ENCODE measurements at places on chromosomes 12 and 14.

DNA sequence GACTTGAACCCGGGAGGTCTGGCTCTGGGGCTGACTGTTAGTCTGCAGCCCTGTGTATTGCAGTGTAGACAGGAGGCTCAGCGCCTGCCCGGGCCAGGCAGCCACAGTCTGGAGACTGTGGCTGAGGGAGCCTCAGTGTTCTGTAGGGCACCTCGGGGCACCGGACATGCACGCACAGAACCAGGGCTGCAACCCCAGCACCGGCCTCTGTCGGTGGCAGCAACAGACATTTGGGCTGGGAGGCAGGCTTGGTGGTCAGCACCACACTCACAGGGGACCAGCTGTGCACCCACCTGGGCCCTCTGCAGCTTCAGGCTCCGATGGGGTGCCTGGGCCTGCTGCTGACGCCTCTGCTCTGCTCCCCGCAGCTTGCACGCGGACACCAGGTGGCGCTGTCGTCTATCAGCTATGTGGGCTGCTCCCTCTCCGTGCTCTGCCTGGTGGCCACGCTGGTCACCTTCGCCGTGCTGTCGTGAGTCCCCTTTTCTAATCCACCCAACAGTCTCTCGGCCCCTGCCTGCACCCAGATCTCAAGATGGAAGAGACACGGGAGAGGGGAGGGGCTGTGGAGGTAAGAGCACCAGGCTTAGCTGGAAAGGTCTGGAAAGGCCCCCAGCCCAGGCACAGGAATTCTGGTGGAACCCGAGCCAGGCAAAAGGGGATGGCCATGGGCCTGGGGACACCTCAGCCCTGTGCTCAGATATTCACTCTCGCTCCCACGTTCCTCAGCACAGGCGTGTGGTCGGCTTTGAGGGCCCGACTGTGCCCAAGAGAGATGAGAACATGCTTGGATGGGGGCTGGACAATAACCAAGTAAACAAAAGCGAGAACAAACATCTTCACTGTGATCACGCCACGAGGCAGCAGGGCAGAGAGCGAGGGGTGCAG lies 151.0 kb downstream of the ADGRD1 start:
- H3K4me3 ChIP-seq = no peak overlapping the region
- no peak overlapping the region for H3K27ac ChIP-seq
- no peaks in the 10 kb centered on the region for H3K36me3 ChIP-seq
- peaks cover 25% of the 10 kb centered on the region for H3K4me1 ChIP-seq
- peaks cover 9% of the 10 kb centered on the region for H3K27me3 ChIP-seq

- H3K4me1 ChIP-seq = peaks cover 55% of the 10 kb centered on the region
- H3K36me3 ChIP-seq = peaks cover 32% of the 10 kb centered on the region
- peak overlapping the region; percentile 89 for H3K4me3 ChIP-seq
- H3K27me3 ChIP-seq = no peaks in the 10 kb centered on the region
Measured at GRCh38 chr12:45732250-45732649, 2.7 kb downstream of the ARID2 start.

DNA sequence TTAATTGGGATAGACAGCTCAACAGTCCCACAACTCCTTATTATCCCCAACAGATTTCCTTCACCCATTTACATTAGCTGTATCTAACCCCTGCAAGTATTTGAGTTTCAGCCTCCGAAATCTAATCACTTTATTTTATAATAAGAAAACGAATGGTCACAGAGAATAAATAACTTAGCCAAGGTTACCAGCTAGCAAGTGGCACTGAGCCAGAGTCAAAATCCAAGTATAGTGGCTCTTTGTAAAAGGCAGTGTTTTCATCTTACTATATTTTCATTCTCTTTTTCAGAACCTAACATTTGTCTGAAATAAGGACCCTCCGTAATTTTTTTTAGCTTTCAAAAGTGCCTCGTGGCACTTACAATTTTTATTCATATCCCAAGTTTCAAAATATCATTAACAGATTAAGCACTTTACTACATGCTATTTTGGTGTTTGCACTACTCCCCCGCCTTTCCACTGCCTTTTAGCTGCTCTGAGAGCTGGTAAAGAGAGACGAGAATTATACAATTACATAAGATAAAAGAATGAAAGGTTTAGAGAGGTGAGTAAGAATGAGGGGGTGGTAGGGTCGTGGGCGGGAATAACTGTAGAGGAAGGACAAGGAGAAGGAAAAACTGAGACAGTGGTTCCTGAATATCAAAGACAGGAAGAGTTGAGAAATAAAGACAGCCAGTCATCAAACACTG lies 3.7 kb upstream of the USP15 start:
- H3K4me1 ChIP-seq = peaks cover 43% of the 10 kb centered on the region
- peak overlapping the region; percentile 60 for H3K4me3 ChIP-seq
- no peaks in the 10 kb centered on the region for H3K27me3 ChIP-seq
- H3K36me3 ChIP-seq = peaks cover 10% of the 10 kb centered on the region

DNA sequence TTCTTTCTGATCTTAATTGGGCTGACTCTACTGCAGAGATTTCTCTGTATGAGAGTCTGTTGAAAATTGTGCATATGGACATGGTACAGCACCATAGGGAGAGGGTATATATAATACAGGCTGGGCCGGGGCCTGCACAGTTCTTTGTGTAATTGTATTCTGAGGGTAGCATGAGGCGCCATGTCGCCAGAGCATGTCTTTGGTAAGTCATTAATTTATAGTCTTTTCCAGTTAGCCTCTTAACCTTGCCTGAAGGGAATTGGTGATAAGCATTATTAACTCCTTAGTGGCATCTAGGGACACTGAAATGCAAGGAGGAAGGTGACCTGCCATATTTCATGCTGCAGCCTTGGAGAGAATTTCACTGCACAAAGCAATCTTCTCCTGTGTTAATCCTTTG lies 569.9 kb downstream of the TMTC2 start:
- no peak overlapping the region for H3K27ac ChIP-seq
- H3K36me3 ChIP-seq = no peaks in the 10 kb centered on the region
- H3K4me1 ChIP-seq = no peaks in the 10 kb centered on the region
- H3K27me3 ChIP-seq = no peaks in the 10 kb centered on the region
- no peak for DNase-seq
- H3K4me3 ChIP-seq = no peak overlapping the region

- DNase-seq = no peak
- H3K27ac ChIP-seq = no peak overlapping the region
- no peaks in the 10 kb centered on the region for H3K36me3 ChIP-seq
- H3K4me3 ChIP-seq = no peak overlapping the region
Measured at GRCh38 chr12:1882850-1883470, 35.5 kb downstream of the CACNA2D4 start.

GRCh38 chr12:91239481-91239880 lies 56.9 kb upstream of the DCN start:
- no peaks in the 10 kb centered on the region for H3K27me3 ChIP-seq
- H3K27ac ChIP-seq = no peak overlapping the region
- no peaks in the 10 kb centered on the region for H3K36me3 ChIP-seq
- DNase-seq = no peak
- no peak overlapping the region for H3K4me3 ChIP-seq

- no peak overlapping the region for H3K27ac ChIP-seq
- no peaks in the 10 kb centered on the region for H3K4me1 ChIP-seq
- H3K27me3 ChIP-seq = no peaks in the 10 kb centered on the region
Measured at GRCh38 chr12:88450136-88450535, 130.1 kb downstream of the KITLG start.

DNA sequence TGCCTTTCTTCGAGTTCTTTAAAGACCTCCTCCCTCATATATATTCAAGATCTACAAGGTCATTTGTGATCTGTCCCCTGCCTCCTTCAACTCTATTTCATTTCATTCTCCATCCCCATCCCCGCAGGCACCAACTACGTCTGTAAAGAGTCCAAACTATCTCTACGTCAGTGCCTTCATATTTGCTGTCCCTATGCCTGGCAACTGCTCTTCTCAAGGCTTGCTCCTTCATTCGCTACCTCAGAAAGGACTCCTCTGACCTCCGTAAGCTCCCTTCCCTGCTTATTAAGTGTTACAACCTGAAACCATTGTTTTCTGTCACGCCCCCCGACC lies 650 bp downstream of the LLPH start:
- peak overlapping the region; percentile 96 for H3K4me3 ChIP-seq
- no peaks in the 10 kb centered on the region for H3K27me3 ChIP-seq
- peak overlapping the region; percentile 96 for H3K27ac ChIP-seq
- DNase-seq = no peak
- peaks cover 56% of the 10 kb centered on the region for H3K4me1 ChIP-seq
- H3K36me3 ChIP-seq = peaks cover 48% of the 10 kb centered on the region

All from activated naive CD8-positive, alpha-beta T cell treated with anti-CD3 and anti-CD28 coated beads, Interleukin-2, amount 50 U/mL, for 24 hours (primary cell).